ENCODE measurements at places on chromosomes 3 and 15.

DNA sequence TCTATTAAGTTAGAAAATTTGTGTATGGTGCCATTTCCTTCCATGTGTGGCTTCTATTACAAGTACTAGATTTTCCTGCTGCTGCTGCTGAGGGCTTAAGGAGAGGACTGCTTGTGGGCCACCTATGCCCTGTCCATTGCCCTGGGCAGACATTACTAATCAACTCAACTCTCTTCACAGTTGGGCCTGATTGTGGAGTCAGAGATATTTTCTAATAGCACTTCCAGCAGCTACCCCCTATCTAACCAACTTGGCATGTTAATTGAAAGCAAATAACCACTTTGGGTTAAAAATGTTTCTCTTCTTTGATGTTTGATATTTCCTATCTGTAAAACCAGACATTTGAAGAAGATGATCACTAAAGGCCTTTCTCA, 242.0 kb downstream of the EDEM1 start:
- DNase-seq = no peak

GRCh38 chr3:140360332-140360731, 317.5 kb upstream of the TRIM42 start:
- DNase-seq = no peak

DNA sequence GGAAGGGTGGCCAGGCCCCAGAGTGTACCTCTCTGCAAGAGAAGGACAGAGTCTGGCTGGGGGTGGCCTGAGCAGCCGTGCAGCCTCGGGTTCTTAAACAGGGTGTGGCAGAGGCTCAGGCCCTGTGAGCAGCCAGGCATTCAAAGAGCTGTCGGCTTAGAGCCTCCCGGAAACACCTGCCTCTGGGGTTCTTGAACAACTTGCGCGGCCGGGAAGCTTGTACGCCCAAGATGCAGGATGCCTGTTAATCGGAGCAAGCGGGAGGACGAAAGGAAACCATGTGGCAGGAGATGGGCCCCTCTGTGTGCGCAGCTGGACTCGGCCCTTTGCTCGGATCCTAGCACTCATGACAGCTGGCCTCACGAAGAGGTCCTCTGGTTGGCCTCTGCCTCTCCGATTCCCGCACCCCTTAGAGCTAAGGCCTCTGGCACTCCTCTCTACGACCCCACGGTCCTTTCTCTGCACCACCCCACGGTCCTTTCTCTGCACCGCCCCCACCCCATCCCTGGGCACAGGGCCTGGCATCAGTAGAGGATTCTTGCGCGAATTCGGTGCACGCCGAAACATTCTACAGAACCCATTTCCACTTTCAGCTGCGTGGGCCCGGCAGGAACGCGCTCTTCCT, 23.9 kb upstream of the TXNRD3 start:
- DNase-seq = no peak

GRCh38 chr3:52794612-52795099, at the start of gene ITIH3:
Gene ITIH3, plus strand, starts transcription at chr3:52794796. Its CDS starts 8 bp downstream, at chr3:52794804.
- no peak for DNase-seq

GRCh38 chr15:41289953-41290352, 42.4 kb downstream of the OIP5 start:
- no peak for DNase-seq

- no peak for DNase-seq
Observed at GRCh38 chr15:39556461-39556860, 24.4 kb upstream of the THBS1 start.

- no peak for DNase-seq
Observed at GRCh38 chr3:49751501-49751900, 27.8 kb upstream of the GMPPB start.

GRCh38 chr3:3618623-3619022, 180.6 kb upstream of the LRRN1 start:
- DNase-seq = no peak

DNA sequence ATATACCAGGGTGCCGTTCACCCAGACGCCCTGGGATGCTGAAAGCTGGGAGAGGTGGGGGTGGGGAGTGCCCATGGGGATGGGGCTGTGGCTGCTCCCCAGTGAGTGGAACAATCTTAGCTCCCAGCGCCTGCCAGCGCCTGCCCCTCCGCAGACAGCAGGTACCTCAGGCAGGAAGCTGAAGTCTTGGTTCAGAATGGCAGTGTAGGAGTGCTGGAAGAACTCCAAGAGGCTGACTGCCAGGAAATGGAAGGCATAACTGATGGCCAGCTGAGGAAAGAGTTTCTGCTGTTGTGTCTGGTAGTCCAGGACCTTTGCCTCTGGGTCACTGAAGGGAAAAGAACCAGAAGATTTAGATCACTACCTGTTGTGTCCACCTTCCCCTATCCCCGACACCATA, 8.4 kb downstream of the ACOX2 start:
- no peak for DNase-seq

GRCh38 chr3:135383301-135383700, 582.2 kb upstream of the PPP2R3A start:
- no peak for DNase-seq

- DNase-seq = no peak
Observed at GRCh38 chr3:27905625-27906024, 183.5 kb upstream of the EOMES start.

DNA sequence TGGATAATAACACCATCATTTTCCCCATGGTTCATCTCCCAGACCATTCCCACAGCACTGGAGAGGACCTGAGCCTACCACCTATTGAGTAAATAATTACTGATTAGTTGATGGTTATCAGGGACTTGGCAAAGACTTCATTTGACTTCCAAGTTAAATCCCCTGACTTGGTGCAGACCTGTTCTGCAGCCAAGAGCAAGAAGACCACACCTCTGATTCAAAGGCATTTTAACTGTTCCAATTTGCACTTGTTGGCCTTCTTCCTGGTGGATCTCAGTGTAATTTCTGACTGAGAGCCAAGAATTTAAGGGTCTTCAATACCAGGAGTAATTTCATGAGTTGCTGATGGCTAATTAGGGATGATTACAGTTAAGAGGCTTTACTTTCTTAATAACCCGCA, 24.0 kb downstream of the THSD4 start:
- DNase-seq = no peak

DNA sequence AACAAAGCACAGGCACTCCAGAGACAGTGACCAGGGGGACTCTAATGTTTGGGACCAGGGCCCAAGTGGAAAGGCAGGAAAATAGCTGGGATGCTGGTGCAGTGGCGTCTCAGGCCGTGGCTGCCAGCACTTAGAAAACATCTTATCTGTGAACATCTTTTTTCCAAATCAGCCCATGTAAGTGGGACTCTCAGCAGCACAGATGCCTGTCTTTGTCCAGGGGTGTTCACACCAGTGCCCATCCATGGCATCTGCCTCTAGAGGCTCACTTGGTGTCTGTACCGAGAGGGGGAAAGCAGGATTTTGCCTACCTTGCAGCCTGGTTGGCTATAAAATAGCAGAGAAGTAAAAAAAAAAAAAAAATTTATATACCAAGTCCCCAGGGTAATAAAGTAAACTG, 26.7 kb downstream of the SLC12A8 start:
- DNase-seq = no peak

DNA sequence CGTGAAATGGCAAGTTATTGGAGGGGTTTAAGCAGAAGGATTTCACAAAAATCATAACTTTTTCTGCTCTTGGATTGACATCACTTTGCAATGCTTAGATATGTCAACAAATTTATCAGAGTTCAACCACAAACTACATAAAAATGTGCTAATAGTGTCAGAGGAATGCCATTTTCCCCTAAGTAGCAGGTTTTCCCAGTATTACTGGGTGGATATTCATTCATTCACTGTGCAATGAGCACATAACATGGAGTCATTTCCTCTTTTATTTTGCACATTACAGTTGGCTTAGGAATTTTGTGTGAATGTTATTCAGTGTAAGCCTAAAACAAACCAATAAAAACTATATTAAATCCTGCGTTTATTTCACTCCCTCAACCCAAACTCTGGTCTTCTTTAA, 537.3 kb upstream of the MCTP2 start:
- DNase-seq = no peak

- DNase-seq = no peak
Observed at GRCh38 chr15:85274315-85275050, 105.9 kb upstream of the AKAP13 start.

GRCh38 chr15:70615435-70616310, 147.7 kb downstream of the UACA start:
- DNase-seq = no peak

DNA sequence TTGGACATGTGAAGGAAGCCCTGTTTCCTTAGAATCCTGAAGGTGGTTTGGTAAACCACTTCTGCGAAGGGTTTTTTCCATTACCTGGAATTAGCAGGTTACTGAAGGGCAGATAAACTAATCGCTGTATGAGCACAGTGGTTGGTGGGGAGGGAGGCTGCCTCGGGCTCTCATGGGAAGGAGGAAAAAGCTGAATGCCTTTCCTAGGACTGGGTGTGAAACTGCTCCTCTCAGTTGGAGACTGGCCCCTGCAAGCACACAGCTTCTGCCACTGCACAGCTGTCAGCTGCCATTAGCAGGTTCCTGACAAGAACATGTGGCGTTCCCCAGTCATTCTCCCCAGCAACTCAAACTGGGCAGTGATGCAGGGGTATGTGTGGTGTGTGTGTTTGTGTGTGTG, 376.3 kb downstream of the GAP43 start:
- no peak for DNase-seq

DNA sequence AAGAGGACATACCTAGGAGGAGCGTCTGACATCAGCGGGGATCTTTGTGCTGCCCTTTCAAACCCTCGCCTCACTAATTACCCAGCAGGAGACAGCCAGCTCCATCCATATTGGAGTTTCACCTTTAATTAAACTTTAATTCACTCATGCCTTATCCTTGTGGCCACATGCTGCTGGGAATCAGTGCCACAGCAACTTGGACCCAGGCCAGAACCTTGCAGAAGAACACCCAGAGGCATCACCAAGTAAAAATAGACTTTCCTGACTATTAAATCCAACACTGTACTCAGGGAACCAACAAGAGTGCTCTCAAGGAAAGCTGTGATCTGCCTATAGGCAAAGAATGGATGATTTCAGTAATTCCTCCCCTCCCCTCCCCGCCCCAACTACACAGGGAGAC, 23.9 kb downstream of the EIF1B start:
- DNase-seq = no peak

- no peak for DNase-seq
Observed at GRCh38 chr3:141246958-141247301, 15.3 kb downstream of the PXYLP1 start.

- no peak for DNase-seq
Observed at GRCh38 chr3:146561879-146562278, 17.5 kb upstream of the PLSCR1 start.

GRCh38 chr3:10432931-10433330, 72.5 kb downstream of the ATP2B2 start:
- DNase-seq = no peak

DNA sequence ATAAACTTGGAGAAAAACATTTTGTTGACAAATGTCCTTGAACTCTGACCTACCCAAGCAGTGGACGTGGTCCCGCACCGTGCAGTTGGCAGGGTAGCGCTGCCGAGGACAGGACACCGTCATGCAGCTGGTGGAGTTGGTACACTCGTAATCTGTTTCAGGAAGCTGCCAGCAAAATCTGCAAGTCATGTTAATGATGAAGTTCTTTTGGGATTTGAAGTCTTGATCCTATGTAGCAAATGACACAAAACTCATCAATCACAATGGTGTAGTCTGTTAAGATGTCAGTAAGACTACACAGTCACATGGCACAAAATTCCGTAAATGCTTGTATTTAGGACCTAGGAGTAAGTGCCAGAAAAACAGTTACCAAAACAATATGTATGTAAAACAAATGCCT, 5.5 kb downstream of the TM2D3 start:
- DNase-seq = no peak

- no peak for DNase-seq
Observed at GRCh38 chr15:36814708-36815107, 235.3 kb downstream of the CDIN1 start.

GRCh38 chr3:129554356-129555152, 11.6 kb downstream of the H1-8 start:
- no peak for DNase-seq

GRCh38 chr3:164132878-164133277, 945.4 kb downstream of the SI start:
- no peak for DNase-seq

GRCh38 chr3:176584413-176585176, 612.7 kb downstream of the TBL1XR1 start:
- no peak for DNase-seq

DNA sequence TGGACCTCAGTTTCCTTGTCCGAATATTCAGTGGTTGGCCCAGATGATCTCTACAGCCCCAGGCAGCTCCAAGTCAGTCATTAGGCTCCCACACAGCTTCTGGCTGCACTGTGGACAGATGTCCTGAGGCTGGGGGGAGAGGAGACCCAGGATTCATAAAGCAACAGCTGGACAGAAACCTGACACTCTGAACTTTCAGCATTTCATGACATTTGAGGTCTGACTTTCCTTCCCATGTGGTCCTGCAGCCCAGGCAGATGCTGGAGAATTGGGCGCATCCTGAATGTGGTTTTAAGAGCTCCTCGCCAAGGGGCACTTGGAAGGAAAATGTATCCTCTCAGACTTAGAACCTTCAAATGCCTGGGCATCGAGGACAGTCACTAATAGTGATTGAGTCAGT, 307.6 kb upstream of the LRRFIP2 start:
- no peak for DNase-seq

DNA sequence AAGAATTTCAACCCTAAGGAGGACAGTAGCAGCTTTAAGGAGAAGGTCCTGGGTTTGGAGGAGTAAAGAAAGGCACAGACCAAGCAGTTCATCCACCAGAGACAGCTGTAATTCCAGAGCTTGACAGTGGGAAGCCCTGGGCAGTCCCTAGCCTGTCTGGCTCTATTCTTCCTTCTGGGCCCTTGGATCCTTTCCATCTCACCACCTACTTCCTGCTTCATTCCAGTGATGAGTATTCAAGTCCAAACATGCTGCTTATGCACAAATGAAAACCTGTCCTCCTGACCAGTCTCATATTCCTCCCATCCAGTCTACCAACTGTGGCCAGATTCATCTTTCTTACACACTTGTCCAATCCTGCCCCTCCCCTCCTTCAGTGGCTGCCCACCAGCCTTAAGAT, 171.4 kb downstream of the CNTN3 start:
- DNase-seq = no peak

DNA sequence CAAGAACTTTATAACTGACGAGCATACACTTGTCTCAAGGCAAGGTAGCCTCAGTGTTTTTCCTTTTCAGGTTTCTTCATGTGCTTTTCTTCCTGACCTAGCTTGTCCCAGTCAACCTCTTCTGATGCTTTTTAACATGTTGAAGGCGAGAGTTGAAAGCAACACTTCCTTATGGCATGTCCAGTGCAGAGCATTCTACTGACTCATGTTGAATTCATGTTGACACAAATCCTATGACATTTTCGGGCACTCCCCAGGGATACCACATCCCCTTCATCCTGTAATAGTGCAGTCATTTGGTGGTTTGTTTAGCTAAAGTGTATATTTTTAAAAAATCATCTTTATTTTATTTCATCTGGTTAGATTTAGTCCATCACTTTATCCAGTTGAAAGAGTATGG, 75.9 kb upstream of the CBLB start:
- no peak for DNase-seq

- no peak for DNase-seq
Observed at GRCh38 chr15:58934521-58934920, 1.0 kb upstream of the SLTM start.
